Myometrial cell (primary cell): ENCODE measurements at places on chromosomes 2 and 18. TPM values are rescaled to one million over a fixed set of nuclear protein-coding genes. Genes with fewer than 3 reads are reported as not detected.

The NRP2 gene
- 48.9 and 75.0 TPM in 2 replicates for total RNA-seq

The FBXO48 gene
- 0.29 and 0.35 TPM in 2 replicates for total RNA-seq

The SCN1A gene
- not detected in 2 replicates for total RNA-seq

The MAL gene
- total RNA-seq, result not detected in 2 replicates

The SERPINB10 gene
- 0.35 TPM in 1 of 2 replicates, not detected in the other for total RNA-seq

The CACNB4 gene
- total RNA-seq, result not detected in 2 replicates

The TUBA3D gene
- 0.53 and 0.58 TPM in 2 replicates for total RNA-seq

The RBM44 gene
- total RNA-seq, result under 0.01 TPM in 2 replicates

The TACR1 gene
- total RNA-seq, result not detected in 2 replicates

The COLEC11 gene
- 0.89 TPM in 1 of 2 replicates, not detected in the other for total RNA-seq

The TMEM198 gene
- 0.53 and 3.5 TPM in 2 replicates for total RNA-seq

The CRYGB gene
- not detected in 2 replicates for total RNA-seq

The SIX3 gene
- total RNA-seq, result not detected in 2 replicates

The TEX44 gene
- not detected in 2 replicates for total RNA-seq

The EML6 gene
- total RNA-seq, result 0.35 and 4.3 TPM in 2 replicates

The HNMT gene
- 69.5 and 98.5 TPM in 2 replicates for total RNA-seq

The AKAIN1 gene
- not detected in 2 replicates for total RNA-seq

The GREB1 gene
- 0.18 TPM in 1 of 2 replicates, not detected in the other for total RNA-seq

The C2orf92 gene
- 0.35 and 0.58 TPM in 2 replicates for total RNA-seq

The MC2R gene
- total RNA-seq, result not detected in 2 replicates

The LAPTM4A gene
- 193 and 202 TPM in 2 replicates for total RNA-seq

The TMEM17 gene
- 3.2 and 4.6 TPM in 2 replicates for total RNA-seq

The RGPD4 gene
- not detected in 2 replicates for total RNA-seq

The GPR75 gene
- 1.4 and 1.8 TPM in 2 replicates for total RNA-seq

The NT5DC4 gene
- total RNA-seq, result not detected in 2 replicates

The NDUFS1 gene
- 134 and 179 TPM in 2 replicates for total RNA-seq

The MC4R gene
- total RNA-seq, result not detected in 2 replicates

The MARCHF4 gene
- 1.4 and 2.6 TPM in 2 replicates for total RNA-seq

The ZSWIM2 gene
- not detected in 2 replicates for total RNA-seq

The COL3A1 gene
- total RNA-seq, result 2,539 and 2,849 TPM in 2 replicates

The LOXHD1 gene
- not detected in 2 replicates for total RNA-seq

The CENPA gene
- total RNA-seq, result 14.5 and 16.1 TPM in 2 replicates

The DNAJC5G gene
- total RNA-seq, result not detected in 2 replicates

The ALPP gene
- not detected in 2 replicates for total RNA-seq

The ST8SIA5 gene
- total RNA-seq, result not detected in 2 replicates

The PRR30 gene
- not detected in 2 replicates for total RNA-seq

The TRAPPC8 gene
- 30.7 and 36.0 TPM in 2 replicates for total RNA-seq

The PIGN gene
- total RNA-seq, result 19.8 and 25.4 TPM in 2 replicates

The EFEMP1 gene
- 37.8 and 48.2 TPM in 2 replicates for total RNA-seq

The NT5C1B gene
- total RNA-seq, result not detected in 2 replicates

The ANKRD39 gene
- 22.5 and 29.4 TPM in 2 replicates for total RNA-seq

The LRRC30 gene
- not detected in 2 replicates for total RNA-seq

The REG3G gene
- total RNA-seq, result not detected in 2 replicates

The GATA6 gene
- 13.8 and 14.9 TPM in 2 replicates for total RNA-seq

The ERBB4 gene
- total RNA-seq, result not detected in 2 replicates

The CSRNP3 gene
- 0.58 and 3.9 TPM in 2 replicates for total RNA-seq

The CCDC141 gene
- total RNA-seq, result not detected in 2 replicates

The BBS5 gene
- total RNA-seq, result 4.9 and 6.2 TPM in 2 replicates

The TSGA10 gene
- total RNA-seq, result 0.71 TPM in 1 of 2 replicates, not detected in the other

The CELF4 gene
- not detected in 2 replicates for total RNA-seq

The IL1F10 gene
- not detected in 2 replicates for total RNA-seq

The VIL1 gene
- total RNA-seq, result not detected in 2 replicates

The LYPD1 gene
- not detected in 2 replicates for total RNA-seq

The SLC5A7 gene
- not detected in 2 replicates for total RNA-seq
